Karpas-422 (cell line): ENCODE measurements at places on chromosomes 13 and 19.

GRCh38 chr13:96025283-96025682 lies 27.9 kb downstream of the UGGT2 start:
- no peak overlapping the region for H3K27ac ChIP-seq
- no peak overlapping the region for H3K4me3 ChIP-seq
- H3K4me1 ChIP-seq, result peaks cover 12% of the 10 kb centered on the region
- peaks cover 6% of the 10 kb centered on the region; the same call in 1 of the 2 replicates for H3K36me3 ChIP-seq
- no peaks in the 10 kb centered on the region for H3K27me3 ChIP-seq

- no peak overlapping the region for H3K4me3 ChIP-seq
- H3K27ac ChIP-seq, result no peak overlapping the region
- no peaks in the 10 kb centered on the region for H3K27me3 ChIP-seq
- H3K4me1 ChIP-seq, result peaks cover 2% of the 10 kb centered on the region; the same call in 1 of the 2 replicates
- DNase-seq, result no peak
These were observed 153.8 kb upstream of the UQCRFS1 start for GRCh38 chr19:29366757-29367156.

DNA sequence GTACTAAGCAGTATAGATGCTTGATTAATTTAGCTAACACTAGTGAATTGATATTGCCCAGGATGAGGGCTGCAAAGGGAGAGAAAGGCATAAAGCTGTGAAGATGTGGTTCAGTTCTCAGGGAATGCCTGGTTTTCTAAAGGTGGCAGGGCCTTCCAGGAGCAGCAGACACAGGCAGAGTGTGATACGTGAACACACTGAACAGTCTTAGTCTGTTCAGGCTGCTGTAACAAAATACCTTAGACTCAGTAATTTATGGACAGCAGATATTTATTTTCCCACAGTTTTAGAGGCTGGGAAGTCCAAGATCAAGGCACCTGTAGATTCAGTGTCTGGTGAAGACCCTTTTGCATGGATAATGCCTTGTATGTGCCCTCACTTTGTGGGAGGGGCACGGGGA lies 8.7 kb upstream of the SPATA13 start:
- DNase-seq, result no peak
- H3K36me3 ChIP-seq, result no peaks in the 10 kb centered on the region
- H3K4me3 ChIP-seq, result no peak overlapping the region
- no peaks in the 10 kb centered on the region for H3K27me3 ChIP-seq

DNA sequence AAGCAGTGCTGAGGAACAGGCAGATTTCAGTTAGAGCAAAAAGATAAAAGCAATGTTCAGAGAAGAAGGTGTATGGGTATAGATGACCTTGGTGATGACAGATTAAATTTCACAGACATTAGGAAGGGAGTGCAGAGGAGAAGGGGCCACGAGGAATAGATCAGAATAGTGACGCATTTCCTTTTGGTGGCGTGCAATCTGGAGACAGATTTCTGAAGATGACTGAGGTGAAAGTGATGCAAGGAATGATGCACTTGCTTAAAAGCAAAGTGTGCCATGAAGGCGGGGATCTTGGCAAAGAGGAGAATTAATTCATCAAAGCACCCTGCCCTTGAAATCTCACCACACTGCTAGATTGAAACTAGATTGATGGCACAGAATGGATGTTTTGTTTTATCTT lies 202.4 kb downstream of the ITGBL1 start:
- H3K27ac ChIP-seq, result no peak overlapping the region
- DNase-seq, result no peak
- no peaks in the 10 kb centered on the region for H3K27me3 ChIP-seq
- no peak overlapping the region for H3K4me3 ChIP-seq
- no peaks in the 10 kb centered on the region for H3K36me3 ChIP-seq
- peaks cover 7% of the 10 kb centered on the region for H3K4me1 ChIP-seq

- no peaks in the 10 kb centered on the region for H3K27me3 ChIP-seq
- no peaks in the 10 kb centered on the region for H3K36me3 ChIP-seq
- H3K27ac ChIP-seq, result no peak overlapping the region
- no peak for DNase-seq
These were observed 4.1 kb upstream of the ZIC5 start for GRCh38 chr13:99975626-99976025.

DNA sequence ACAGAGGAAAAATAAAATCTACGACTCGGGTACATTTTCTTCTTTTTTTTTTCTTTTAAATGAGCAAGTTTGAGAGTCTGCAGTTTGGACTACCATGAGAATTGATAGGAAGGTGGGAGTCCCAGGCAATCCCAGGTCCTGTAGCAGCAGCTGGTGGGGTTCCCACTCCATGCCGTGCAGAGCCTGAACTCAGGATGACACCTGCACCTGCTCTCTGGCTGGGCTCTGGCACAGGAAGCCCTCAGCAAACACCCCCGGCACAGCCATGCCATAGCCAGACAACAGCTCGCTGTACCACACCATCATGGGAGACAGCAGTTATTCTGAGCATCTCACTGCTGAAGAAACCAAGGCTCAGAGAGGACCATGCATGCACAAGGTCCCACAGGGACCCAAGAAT lies 6.2 kb upstream of the GP6 start:
- no peak for DNase-seq
- no peak overlapping the region for H3K4me3 ChIP-seq
- no peaks in the 10 kb centered on the region for H3K27me3 ChIP-seq

GRCh38 chr13:34721631-34722595 lies 220.2 kb upstream of the NBEA start:
- no peak for DNase-seq
- no peaks in the 10 kb centered on the region for H3K27me3 ChIP-seq
- H3K4me3 ChIP-seq, result no peak overlapping the region

GRCh38 chr19:13974073-13974472 lies 21.8 kb downstream of the DCAF15 start:
- H3K4me1 ChIP-seq, result peaks cover 11% of the 10 kb centered on the region
- DNase-seq, result peak; percentile 94
- no peaks in the 10 kb centered on the region for H3K36me3 ChIP-seq
- no peak overlapping the region for H3K27ac ChIP-seq
- peak overlapping the region; percentile 12; the same call in 1 of the 2 replicates for H3K4me3 ChIP-seq

- no peak overlapping the region for H3K4me3 ChIP-seq
- H3K36me3 ChIP-seq, result peaks cover 5% of the 10 kb centered on the region
- DNase-seq, result no peak
- H3K4me1 ChIP-seq, result no peaks in the 10 kb centered on the region
- no peak overlapping the region for H3K27ac ChIP-seq
These were observed 10.4 kb downstream of the PNPLA6 start for GRCh38 chr19:7545904-7546303.

DNA sequence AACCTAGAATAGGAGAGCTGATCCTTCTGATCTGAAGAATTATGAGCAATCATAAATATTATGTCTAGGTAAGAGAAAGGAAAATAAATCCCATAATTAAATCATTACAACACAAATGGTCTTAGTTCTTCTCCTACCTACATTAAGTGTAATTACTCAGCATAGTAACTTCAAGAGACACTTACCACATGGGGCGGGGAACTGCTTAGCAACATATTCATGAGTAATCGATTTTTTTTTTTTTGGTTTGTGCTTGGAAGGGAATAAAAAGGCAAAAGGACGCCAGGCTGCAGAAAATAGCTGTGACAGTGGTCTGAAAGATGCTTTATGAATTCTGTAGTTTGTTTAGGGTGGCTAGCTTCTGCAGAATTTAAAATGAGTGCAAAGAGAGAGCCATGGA lies 103.3 kb upstream of the HTR2A start:
- H3K4me3 ChIP-seq, result no peak overlapping the region
- no peak for DNase-seq
- H3K27me3 ChIP-seq, result no peaks in the 10 kb centered on the region
- H3K4me1 ChIP-seq, result peaks cover 14% of the 10 kb centered on the region

- no peak overlapping the region for H3K27ac ChIP-seq
- no peaks in the 10 kb centered on the region for H3K27me3 ChIP-seq
- no peak overlapping the region for H3K4me3 ChIP-seq
- no peak for DNase-seq
These were observed 2.4 kb downstream of the PPP1R13L start for GRCh38 chr19:45402298-45403061.

GRCh38 chr13:91724591-91724990 lies 326.2 kb downstream of the GPC5 start:
- no peaks in the 10 kb centered on the region for H3K4me1 ChIP-seq
- no peak overlapping the region for H3K4me3 ChIP-seq
- H3K36me3 ChIP-seq, result no peaks in the 10 kb centered on the region
- H3K27ac ChIP-seq, result no peak overlapping the region
- H3K27me3 ChIP-seq, result no peaks in the 10 kb centered on the region

DNA sequence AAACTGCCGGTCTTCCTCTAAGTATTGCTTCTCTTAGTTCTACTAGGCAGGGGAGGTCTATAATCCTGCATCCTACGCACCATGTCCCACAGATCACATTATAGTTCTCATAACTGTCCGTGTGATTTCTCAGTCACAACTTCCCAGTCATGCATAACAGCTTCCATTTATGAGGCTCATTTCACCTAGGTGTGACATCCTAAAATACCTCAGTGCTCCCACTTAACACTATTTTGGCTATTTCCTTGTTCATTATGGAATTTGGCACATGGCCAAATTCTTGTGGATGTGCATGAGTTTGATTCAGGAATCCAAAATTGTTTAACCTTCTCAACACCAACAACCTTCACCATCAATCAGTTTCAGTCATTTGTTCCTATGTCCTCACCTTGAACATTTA lies 989.9 kb downstream of the OLFM4 start:
- H3K27ac ChIP-seq, result no peak overlapping the region
- H3K27me3 ChIP-seq, result no peaks in the 10 kb centered on the region
- H3K36me3 ChIP-seq, result no peaks in the 10 kb centered on the region
- no peaks in the 10 kb centered on the region for H3K4me1 ChIP-seq

DNA sequence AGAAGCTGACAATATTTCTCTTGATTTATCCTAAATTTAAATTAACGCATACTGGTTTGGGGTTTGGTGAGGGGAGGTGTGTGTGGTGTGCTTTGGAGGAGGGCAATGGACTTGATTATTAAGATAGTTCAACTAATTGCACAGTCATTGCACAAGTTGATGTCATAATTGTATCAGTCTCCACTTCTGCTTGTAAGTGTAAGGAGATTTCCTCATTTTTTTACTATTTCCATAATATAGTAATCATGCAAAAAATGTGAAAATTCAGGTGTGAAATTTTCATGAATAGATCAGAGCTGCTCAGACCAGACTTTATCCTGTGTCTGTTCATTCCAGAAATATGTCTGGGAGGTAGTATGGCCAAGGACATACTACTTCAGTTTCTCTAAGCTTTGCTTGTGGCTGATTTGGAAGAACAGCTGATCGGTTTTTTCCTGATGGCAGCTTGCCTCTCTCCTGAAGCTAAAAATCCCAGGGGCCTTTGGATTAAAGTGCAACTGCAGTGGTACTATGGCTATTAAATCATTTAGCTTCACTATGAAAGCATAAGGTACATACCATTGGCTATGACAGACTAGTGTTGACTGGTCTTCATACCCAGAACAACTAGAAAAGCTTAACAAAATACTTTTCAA lies 201.8 kb upstream of the MIR17HG start:
- no peaks in the 10 kb centered on the region for H3K27me3 ChIP-seq
- H3K4me1 ChIP-seq, result no peaks in the 10 kb centered on the region
- no peak for DNase-seq
- no peaks in the 10 kb centered on the region for H3K36me3 ChIP-seq
- H3K4me3 ChIP-seq, result no peak overlapping the region
- no peak overlapping the region for H3K27ac ChIP-seq
